Effector CD4-positive, alpha-beta T cell (primary cell): ENCODE measurements at places on chromosomes 7 and 10.

DNA sequence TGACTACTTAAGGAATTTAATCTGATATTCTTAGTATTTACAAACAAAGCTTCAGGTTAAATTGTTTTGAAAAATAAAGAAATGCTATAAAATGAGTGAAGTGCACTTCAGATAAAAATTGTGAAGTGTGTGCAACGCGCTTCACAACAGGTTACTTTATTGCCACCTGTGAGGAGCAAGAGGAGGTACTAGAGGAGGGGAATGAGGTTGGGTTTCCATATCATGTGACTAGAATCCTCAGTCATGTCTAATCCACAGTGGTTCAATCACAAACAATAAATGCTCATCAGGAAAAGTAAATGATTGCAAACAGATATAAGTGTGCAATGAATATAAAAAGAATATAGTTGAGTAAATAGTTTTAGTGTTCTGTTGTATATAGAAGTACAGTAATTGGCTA, 34.5 kb upstream of the CD36 start:
- no peak for DNase-seq

- no peak for DNase-seq
These were observed 17.7 kb downstream of the CHST3 start for GRCh38 chr10:71981876-71982230.

DNA sequence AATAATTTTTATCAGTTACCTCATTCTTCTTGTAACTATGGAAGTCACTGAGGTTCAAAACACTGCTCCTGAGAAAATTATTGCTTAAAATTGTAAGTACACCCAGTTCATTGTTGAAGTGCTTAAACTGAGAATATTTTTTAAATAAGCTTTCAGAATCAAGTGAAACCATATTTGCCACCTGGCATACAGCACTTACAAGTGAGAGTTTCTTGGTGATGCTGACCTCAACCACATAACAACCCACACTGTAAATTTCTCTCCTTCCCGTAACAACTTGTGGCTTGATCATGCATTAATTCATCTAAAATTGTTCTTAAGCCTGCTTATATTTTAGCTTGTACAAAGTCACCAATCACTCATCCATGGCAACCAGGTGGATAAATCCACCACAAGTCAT, 34.0 kb downstream of the IMMP2L start:
- DNase-seq, result no peak

DNA sequence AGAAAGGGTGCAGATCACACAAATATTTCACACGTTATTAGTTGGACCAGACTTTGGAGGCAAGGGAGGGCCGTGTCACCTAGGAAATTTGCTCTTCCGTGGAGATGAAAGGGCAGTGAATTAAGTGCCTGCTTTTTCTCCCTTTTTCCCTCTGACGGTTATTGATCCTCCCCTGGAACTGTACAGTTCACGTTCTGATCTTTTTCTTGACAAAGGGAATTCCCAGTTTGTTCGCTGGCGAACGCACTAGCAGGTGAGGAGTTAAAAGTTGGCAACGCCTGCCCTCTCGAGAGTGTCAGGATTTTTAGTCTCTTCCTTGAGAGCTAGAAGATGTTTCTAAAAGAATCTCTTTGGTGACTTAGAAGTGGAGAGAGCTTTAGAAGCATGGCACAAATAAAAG, 111.5 kb downstream of the TCF7L2 start:
- no peak for DNase-seq

DNA sequence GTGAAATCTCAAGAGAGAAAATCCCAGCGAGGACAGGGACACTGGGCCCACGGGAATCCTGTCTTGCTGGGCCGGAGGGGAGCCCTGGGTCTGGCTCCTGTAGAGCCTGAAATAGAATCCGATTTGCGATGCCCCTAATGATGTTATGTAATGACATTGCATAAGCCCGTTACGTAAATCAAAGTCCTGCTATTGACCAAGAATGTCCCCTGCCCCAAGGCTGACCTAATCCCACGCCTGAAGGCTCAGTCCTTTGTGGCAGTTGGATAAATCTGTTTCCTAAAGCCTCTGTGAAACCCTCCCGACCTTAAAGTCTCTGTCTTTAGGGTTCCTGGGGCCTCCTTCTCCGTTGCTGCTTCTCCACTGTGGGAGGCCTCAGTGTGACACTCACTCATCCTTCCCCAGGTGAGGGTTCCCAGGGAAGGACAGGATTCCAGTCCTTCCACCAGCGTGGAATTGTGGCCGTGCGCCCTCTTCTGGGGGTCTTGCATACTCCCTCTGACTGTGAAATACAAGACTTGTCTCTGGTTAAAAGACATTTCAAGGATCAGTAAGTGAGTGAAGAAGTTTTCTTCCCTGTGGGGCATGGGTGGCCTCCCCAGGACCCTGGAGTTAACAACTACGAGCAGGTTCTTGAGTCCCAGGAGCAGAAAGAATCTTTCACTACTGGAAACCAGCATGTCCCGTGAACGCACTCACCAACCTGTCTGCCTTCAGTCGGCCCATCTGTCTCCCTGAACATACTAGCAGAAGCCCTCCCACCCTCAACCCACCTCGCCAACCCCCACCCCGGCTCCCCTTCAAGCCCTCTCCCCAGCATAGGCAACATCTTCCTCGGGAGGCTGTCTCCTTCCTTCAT, 19.8 kb downstream of the ZNF467 start:
- no peak for DNase-seq

DNA sequence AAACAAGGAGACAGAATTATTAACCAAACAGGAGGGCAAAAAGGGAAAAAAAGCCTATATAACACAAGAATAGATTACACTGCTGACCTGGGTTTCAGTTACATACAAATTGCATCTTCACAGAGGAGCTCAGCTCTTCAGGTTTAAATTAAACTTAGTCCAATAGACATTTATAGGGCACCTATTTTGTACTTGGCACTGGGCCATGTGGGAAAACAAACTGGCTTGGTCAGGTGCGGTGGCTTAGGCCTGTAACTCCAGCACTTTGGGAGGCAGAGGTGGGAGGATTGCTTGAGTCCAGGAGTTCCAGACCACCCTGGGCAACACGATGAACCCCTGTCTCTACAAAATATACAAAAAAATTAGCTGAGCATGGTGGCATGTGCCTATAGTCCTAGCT, 62.3 kb upstream of the CCDC6 start:
- DNase-seq, result no peak

GRCh38 chr7:15853832-15854470, 167.5 kb upstream of the MEOX2 start:
- DNase-seq, result no peak

DNA sequence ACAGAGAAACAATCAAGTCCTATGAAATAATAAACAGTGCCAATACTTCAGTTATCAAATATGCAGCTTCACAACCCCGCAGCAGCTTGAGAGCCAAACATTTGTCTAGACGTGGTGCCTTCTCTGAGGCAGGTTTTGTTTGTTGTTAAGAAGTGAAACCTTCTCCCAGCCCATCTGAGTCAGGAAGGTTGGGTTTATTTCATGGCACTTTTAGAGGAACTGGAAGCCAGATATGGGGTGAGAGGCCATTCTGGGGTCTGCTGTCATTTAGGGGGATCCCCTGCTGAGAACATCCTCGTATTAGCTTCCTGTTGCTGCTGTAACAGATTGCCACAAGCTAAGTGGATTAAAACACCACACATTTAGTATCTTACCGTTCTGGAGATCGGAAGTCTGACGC, 113.6 kb downstream of the GRK5 start:
- DNase-seq, result no peak

GRCh38 chr7:143507534-143508055, 29.9 kb downstream of the TAS2R41 start:
- DNase-seq, result no peak

GRCh38 chr10:73044378-73045285, 52.0 kb downstream of the P4HA1 start:
- no peak for DNase-seq

GRCh38 chr7:123961771-123962170, 36.7 kb downstream of the SPAM1 start:
- no peak for DNase-seq

- no peak for DNase-seq
These were observed 323.5 kb downstream of the PHF14 start for GRCh38 chr7:11297126-11297625.

DNA sequence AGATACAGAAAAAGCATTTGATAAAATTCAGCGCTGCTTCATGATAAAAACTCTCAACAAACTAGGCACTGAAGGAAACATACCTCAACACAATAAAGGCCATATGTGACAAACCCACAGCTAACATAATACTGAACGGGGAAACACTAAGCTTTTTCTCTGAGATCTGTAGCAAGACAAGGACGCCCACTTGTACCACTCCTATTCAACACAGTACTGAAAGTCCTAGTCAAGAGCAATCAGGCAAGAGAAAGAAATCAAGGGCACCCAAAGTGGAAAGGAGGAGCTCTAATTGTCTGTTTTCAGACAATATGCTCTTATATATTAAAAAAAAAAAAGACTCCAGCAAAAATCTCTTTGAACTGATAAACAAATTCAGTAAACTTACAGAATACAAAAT, 13.3 kb downstream of the DIP2C start:
- no peak for DNase-seq

GRCh38 chr7:41472427-41473125, 230.3 kb downstream of the INHBA start:
- DNase-seq, result no peak

- DNase-seq, result no peak
These were observed 193.0 kb upstream of the PITRM1 start for GRCh38 chr10:3365630-3366029.

DNA sequence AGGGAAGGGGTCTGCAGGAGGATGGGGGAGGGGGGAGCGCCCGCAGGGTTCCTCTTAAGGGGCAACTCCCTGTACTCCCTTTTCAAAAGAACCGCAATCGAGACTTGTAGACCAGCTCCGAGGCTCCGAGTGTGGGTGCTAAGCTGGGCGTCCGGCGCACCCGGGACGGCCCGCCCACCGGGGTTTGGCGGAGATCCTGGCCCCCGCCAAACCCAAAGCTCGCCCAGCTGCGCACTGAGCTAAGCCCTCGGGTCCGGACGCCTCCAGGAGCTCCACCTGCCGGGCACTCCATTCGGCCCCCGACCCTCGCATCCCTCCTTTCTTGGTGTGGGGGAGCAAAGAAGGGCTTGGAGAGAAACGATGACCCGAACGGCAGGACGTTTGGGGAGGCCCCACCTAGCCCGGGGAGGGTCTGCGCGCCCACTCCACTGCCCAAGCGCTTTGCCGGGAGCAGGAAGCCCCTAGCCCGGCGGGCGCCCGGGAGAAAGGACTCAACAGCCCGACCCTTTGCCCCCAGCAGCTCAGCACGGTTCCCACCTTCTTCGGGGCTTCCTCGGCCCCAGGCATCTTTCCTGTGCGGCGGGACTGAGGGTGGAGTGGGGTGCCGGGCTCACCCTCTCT, 651 bp downstream of the AFAP1L2 start:
- no peak for DNase-seq

DNA sequence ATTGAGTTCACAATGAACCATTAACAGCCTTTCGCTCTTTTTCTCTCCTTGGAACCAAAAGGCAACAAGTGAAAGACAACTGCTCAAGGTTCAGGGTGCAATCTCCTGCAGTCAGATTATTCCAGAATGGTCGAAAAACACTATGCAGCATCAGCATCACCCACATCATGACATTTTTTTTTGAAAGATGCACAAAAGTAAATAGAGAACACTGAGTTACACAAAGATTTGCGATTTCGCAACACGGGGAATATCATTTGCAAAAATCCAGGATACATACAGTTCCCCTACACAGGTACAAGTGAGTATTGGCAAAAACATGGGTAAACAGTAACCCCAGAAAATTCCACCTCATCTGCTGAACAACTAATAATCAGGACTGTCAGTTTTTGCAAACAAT, 611.5 kb downstream of the KCNMA1 start:
- DNase-seq, result no peak

DNA sequence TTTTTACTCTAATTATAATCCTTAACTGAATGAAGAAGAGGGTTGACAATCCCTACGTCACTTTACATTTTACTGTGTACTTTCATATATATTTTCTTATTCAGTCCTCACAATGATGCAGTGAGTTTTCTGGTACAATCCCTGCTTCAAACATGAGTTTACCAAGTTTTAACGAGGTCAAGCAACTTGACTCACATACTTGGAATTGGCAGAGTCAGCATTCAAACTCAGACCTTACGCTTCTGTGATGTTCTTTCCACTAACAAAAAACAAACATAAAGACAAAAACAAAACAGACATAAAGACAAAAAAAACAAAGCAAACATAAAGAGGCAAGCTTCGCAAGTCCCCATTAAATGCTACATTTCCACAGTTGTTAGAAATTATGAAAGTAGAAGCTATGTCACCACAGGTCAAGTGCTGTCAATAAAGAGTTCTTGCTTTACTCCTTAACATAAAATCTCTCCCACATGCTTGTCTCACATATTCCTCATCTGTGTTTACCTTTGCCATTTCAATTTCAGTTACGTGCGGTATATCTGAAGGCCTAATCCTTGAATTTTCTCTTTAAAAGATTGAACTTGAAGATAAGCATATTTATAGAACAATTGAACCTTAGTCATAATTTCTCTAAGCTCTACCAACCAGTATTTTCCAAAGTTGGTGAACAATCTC, 217.3 kb downstream of the CELF2 start:
- no peak for DNase-seq

DNA sequence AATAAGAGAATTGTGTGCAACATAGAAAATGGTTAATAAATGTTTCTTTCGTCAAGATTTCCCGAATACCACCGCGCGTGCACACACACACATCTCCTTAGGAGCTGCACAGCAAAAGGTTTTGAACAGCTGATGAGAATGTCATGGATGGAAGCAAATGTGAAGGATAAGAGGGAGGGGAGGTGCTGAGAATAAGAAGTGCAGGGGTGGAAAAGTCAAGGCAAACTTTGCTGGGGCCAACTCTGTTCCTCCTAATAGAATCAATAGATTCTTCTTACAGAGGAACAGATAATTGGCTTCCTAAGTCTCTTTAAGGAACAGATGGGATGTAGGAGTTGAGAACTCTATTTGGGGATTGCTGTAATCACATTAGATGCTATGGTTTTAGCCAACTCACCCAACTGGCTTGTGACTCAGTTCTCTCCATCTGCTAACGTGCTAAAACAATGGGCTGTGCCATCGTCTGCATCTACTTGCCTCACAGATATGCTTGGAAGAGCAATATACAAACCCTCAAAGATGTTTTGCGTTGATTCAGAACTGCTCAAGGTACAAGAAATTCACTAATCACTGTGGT, 408.2 kb upstream of the CELF2 start:
- DNase-seq, result no peak

- no peak for DNase-seq
These were observed 33.2 kb downstream of the TMEM229A start for GRCh38 chr7:123999703-124000102.

DNA sequence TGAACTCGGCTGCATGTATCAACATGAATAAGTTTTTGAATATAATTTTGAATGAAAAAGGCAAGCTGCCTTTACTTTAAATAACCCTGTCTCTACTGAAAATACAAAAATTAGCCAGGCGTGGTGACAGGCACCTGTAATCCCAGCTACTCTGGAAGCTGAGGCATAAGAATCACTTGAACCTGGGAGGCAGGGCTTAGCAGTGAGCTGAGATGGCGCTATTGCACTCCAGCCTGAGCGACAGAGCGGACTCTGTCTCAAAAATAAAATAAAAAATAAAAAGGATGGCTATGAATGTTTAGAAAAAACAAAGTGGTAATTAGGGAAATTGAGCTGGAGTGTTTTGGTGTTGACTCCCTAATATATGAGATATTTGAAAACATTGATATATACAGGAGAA, 133.3 kb downstream of the PHTF2 start:
- no peak for DNase-seq

- no peak for DNase-seq
These were observed 69.6 kb upstream of the PDCD4 start for GRCh38 chr10:110802090-110802489.

- no peak for DNase-seq
These were observed 94.9 kb upstream of the IKZF1 start for GRCh38 chr7:50209461-50210135.

- DNase-seq, result no peak
These were observed 25.8 kb downstream of the STEAP1 start for GRCh38 chr7:90180011-90180585.
